ENCODE measurements at places on chromosomes 12 and 14. TPM values are rescaled to one million over a fixed set of nuclear protein-coding genes. Genes with fewer than 3 reads are reported as not detected.

GRCh38 chr12:2668816-2669215 lies 126.0 kb upstream of the FKBP4 start:
- H3K4me1 ChIP-seq = no peaks in the 10 kb centered on the region
- no peak for DNase-seq
- no peaks in the 10 kb centered on the region for H3K27me3 ChIP-seq
- no peak overlapping the region for H3K4me3 ChIP-seq

DNA sequence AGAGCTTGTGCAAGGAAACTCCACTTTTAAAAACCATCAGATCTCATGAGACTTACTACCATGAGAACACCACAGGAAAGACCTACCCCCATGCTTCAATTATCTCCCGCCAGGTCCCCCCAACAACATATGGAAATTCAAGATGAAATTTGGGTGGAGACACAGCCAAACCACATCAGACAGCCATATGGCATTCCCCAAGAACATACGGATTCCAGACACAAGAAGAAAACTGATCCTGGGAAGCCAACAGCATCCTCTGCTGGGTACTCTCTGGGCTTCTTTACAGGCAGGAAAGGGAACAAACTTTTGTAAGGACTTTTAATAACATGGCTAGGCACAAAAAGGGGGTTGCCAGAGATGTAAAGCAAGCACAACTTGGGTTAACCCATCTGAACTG lies 127.2 kb downstream of the TMEM132C start:
- no peaks in the 10 kb centered on the region for H3K27me3 ChIP-seq
- no peak overlapping the region for H3K4me3 ChIP-seq
- H3K36me3 ChIP-seq = no peaks in the 10 kb centered on the region
- H3K27ac ChIP-seq = no peak overlapping the region

- no peaks in the 10 kb centered on the region for H3K36me3 ChIP-seq
- H3K27me3 ChIP-seq = peaks cover 10% of the 10 kb centered on the region
- H3K4me3 ChIP-seq = no peak overlapping the region
- H3K27ac ChIP-seq = no peak overlapping the region
- H3K4me1 ChIP-seq = no peaks in the 10 kb centered on the region
Measured at GRCh38 chr14:76473481-76474263, 97.7 kb downstream of the ESRRB start.

DNA sequence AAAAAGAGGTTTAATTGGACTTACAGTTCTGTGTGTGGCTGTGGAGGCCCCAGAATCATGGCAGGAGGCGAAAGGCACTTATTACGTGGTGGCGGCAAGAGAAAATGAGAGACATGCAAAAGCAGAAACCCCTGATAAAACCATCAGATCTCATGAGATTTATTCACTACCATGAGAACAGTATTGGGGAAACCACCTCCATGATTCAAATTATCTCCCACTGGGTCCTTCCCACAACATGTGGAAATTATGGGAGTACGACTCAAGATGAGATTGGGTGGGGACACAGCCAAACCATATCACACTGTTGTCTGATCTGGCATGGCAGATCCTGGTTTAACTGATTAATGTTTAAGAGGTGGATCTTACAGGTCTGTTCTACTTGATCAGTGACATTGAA lies 5.6 kb downstream of the DDX47 start:
- H3K36me3 ChIP-seq = peaks cover 64% of the 10 kb centered on the region
- H3K27me3 ChIP-seq = no peaks in the 10 kb centered on the region
- H3K27ac ChIP-seq = peak overlapping the region; percentile 94
- DNase-seq = no peak
- H3K4me1 ChIP-seq = peaks cover 87% of the 10 kb centered on the region

- DNase-seq = no peak
- H3K4me3 ChIP-seq = no peak overlapping the region
- H3K27ac ChIP-seq = no peak overlapping the region
- H3K36me3 ChIP-seq = no peaks in the 10 kb centered on the region
Measured at GRCh38 chr14:71525663-71526221, 406.5 kb upstream of the RGS6 start.

- H3K4me3 ChIP-seq = no peak overlapping the region
- no peaks in the 10 kb centered on the region for H3K36me3 ChIP-seq
Measured at GRCh38 chr14:91300283-91300895, 55.9 kb upstream of the GPR68 start.

- no peaks in the 10 kb centered on the region for H3K27me3 ChIP-seq
- H3K36me3 ChIP-seq = no peaks in the 10 kb centered on the region
- H3K4me1 ChIP-seq = no peaks in the 10 kb centered on the region
- H3K27ac ChIP-seq = no peak overlapping the region
- no peak overlapping the region for H3K4me3 ChIP-seq
Measured at GRCh38 chr14:104442107-104442551, 137.4 kb upstream of the C14orf180 start.

- H3K27ac ChIP-seq = peak overlapping the region; percentile 4
- no peak for DNase-seq
- no peaks in the 10 kb centered on the region for H3K27me3 ChIP-seq
- H3K4me1 ChIP-seq = peaks cover 91% of the 10 kb centered on the region
- H3K4me3 ChIP-seq = no peak overlapping the region
Measured at GRCh38 chr12:45969084-45969483, 21.3 kb downstream of the SCAF11 start.

GRCh38 chr12:77577791-77578190 lies 252.9 kb upstream of the NAV3 start:
- no peaks in the 10 kb centered on the region for H3K36me3 ChIP-seq
- peak overlapping the region; percentile 41 for H3K4me3 ChIP-seq
- no peaks in the 10 kb centered on the region for H3K27me3 ChIP-seq
- H3K4me1 ChIP-seq = peaks cover 21% of the 10 kb centered on the region

- no peaks in the 10 kb centered on the region for H3K27me3 ChIP-seq
- H3K27ac ChIP-seq = no peak overlapping the region
- peak; percentile 53 for DNase-seq
- no peaks in the 10 kb centered on the region for H3K4me1 ChIP-seq
- no peaks in the 10 kb centered on the region for H3K36me3 ChIP-seq
Measured at GRCh38 chr12:46303039-46303666, 34.3 kb upstream of the SLC38A1 start.

DNA sequence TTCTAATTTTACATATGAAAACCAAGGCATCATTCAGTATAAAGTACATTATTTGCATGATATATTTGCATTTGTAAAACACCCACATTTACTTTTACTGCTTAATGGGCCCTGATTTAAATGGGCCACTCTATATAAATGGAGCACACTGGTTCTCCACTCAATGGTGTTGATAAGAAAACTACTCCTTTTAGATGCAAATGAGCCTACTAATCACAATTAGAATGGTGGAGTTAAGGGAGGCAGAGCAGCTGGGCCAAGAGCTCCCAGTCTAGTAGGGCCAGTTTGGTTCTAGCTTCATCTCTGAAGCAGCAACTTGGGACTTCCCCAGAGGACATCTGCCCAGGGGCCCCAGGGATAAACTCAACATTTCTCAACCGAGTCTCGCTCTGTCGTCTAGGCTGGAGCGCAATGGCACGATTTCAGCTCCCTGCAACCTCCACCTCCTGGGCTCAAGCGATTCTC lies 120.7 kb downstream of the FOXN3 start:
- H3K4me1 ChIP-seq = no peaks in the 10 kb centered on the region
- H3K4me3 ChIP-seq = no peak overlapping the region
- no peaks in the 10 kb centered on the region for H3K36me3 ChIP-seq
- no peak for DNase-seq

GRCh38 chr14:32306549-32306948 lies 22.5 kb upstream of the AKAP6 start:
- DNase-seq = peak; percentile 34
- H3K36me3 ChIP-seq = no peaks in the 10 kb centered on the region

- H3K36me3 ChIP-seq = no peaks in the 10 kb centered on the region
- H3K4me1 ChIP-seq = no peaks in the 10 kb centered on the region
- no peak for DNase-seq
- no peak overlapping the region for H3K27ac ChIP-seq
- H3K27me3 ChIP-seq = no peaks in the 10 kb centered on the region
- no peak overlapping the region for H3K4me3 ChIP-seq
Measured at GRCh38 chr14:105144666-105145380, 23.8 kb downstream of the JAG2 start.

GRCh38 chr12:13144266-13144828 lies 40.9 kb upstream of the GSG1 start:
- H3K36me3 ChIP-seq = no peaks in the 10 kb centered on the region
- H3K27me3 ChIP-seq = no peaks in the 10 kb centered on the region
- H3K4me3 ChIP-seq = no peak overlapping the region
- peaks cover 14% of the 10 kb centered on the region for H3K4me1 ChIP-seq
- no peak for DNase-seq

DNA sequence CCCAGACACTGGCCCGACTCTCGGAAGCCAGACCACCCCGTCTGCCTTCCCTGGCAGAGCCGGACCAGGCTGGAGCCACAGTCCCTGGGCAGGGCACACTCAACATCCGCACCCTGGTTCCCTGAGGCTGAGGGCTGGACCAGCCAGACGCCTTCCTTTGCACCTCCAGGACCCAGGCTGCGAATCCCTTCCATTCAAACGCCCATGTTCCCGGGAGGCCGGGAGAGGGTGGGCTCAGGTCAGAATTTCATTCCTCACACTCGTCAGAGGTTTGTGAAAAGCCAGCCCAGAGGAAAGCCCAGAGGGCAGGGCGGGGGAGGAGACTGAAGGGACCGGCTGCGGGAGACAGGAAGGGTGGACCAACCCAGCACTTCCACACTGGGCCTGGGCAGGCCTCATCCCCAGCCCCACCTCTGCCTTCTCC lies 58.7 kb downstream of the LRRC74A start:
- no peak for DNase-seq
- no peaks in the 10 kb centered on the region for H3K36me3 ChIP-seq

DNA sequence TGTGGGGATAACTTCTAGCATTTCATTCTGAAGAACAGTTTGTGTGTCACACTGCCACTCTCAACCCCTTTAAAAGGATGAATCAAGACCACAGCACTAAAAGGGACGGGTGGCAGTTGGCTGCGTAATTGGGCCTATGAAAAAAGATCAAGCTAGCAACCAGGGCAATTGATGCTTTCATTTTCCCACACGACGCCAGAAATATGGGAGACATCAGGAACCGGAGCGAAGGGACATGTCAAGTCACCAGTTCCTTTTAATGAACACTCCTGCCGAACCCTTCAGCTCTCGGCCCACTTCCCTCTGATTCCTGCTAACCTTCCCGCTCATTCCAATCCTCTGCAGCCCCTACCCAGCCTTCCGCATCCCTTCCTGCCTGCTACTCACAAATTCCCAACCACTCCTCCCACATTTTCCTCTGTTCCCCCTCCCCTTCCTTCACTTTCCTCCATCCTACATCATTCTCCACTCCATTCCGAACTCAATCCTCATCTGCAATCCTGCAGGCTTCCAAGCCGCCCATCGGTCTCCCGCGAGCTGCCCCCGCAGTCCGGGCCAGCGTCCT lies 753 bp downstream of the CSRNP2 start:
- peak overlapping the region; percentile 86 for H3K27ac ChIP-seq
- H3K4me3 ChIP-seq = peak overlapping the region; percentile 95
- peak; percentile 70 for DNase-seq
- H3K36me3 ChIP-seq = no peaks in the 10 kb centered on the region
- no peaks in the 10 kb centered on the region for H3K27me3 ChIP-seq

DNA sequence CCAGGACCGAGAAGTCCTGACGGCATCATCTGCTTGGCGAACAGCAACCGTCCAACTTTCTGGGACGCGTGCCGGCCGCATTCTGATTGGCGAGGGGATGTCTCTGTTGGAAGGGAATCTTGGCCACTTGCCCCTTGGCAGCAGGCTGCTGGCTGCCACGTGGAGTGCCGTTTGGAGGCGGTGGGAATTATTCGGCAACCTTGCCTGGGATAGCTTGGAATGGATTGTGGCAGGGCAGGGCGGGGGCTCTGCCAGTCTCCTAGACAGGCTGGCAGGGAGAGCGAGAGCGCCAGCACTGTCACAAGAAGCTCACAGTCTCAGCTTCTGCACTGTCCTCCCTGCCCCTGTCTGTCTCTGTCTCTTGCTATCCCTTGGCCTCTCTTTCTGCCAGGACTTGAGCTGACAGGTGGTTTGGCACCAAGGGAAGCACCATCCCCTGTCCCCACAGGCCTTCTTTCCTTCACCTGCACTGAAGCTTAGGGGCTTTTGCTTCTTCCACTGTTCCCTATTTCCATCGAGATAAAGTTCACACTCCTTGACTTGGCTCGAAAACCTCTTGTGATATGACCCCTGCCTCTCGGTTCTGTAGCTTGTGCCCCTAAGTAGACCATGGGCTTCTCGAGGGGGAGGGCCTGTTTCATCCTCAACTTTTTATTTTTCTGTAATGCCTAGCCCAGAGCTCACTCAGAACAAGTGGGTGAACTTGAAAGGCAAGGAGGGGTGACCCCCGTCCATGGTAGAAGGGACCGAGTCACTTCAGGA lies 201.9 kb downstream of the PHETA1 start:
- H3K27me3 ChIP-seq = peaks cover 8% of the 10 kb centered on the region
- H3K4me1 ChIP-seq = no peaks in the 10 kb centered on the region
- H3K27ac ChIP-seq = no peak overlapping the region

DNA sequence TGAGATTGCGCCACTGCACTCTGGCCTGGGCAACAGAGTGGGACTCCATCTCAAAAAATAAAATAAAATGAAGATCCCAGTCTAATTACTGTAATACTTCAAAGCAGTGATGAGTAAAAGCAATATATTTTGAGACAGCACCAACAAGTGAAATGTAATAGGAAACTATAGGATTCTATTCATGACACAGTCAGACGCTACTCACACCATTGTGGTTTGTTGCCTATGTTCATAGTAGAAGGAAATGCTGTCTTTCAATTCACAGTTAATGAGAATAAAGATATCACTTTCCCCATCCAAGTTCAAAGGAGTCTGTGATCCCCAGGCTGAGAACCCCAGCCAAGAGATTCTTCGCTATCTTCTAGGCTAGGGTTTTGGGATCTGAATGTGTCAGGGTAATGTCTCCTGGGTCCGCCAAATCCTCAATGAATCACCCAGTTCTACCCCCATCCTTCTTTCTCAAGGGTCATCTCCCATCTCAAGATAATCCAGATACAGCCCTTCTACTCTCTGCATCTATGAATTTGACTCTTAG lies 16.6 kb upstream of the DTX1 start:
- no peak for DNase-seq
- no peak overlapping the region for H3K27ac ChIP-seq
- peaks cover 10% of the 10 kb centered on the region for H3K4me1 ChIP-seq
- no peaks in the 10 kb centered on the region for H3K27me3 ChIP-seq
- H3K36me3 ChIP-seq = no peaks in the 10 kb centered on the region
- no peak overlapping the region for H3K4me3 ChIP-seq

The ENDOU gene
- polyA plus RNA-seq = 0.10 TPM

The TMPRSS12 gene
- polyA plus RNA-seq = not detected

The CCDC92 gene
- 49.5 TPM for polyA plus RNA-seq

The KIF26A gene
- polyA plus RNA-seq = not detected

The M6PR gene
- 90.0 TPM for polyA plus RNA-seq

The BCL2L2 gene
- polyA plus RNA-seq = 6.4 TPM

The KLRK1 gene
- not detected for polyA plus RNA-seq

The P3H3 gene
- polyA plus RNA-seq = 37.6 TPM
